ENCODE measurements at places on chromosomes 3 and 15.

DNA sequence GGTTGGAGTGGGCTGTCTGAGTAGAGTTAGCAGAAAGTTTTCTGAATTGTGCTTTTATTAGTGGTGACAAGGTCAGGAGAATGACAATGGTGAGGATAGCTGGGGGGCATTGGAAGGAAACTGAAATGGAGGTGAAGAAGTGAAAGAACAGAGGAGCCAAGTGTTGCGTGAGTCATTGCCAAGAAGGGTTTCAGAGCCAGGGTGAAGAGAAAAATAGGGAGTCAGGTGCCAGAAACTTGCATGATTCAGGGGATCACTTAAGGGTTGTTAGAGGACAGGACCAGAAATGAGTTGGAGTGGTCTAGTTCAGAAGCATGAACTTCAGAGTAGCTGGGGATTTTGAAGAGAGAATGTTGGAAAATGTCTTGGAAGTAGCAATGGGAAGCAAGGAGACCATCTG lies 86.0 kb upstream of the GALNT15 start:
- DNase-seq, result no peak

GRCh38 chr3:156143136-156143535 lies 22.8 kb downstream of the KCNAB1 start:
- no peak for DNase-seq

DNA sequence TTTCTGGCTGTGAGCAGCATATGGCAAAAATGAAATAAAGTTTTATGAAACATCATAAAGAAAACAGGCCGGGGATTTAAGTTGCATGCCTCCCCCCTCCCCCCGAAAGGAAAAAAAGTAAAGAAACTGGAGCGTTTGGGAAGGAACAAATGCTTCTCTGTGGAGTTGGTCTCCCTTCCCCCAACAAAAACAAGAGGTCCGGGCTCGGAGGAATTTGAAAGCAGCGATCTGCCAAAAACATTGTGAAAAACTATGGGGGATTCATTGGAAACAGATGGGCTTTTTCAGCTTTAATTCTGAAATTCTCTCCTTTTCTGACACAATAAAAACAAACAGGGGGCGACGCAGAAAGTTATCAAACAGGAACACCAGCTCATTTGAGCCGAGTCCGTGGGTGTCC lies 17.0 kb downstream of the RGMA start:
- DNase-seq, result no peak

DNA sequence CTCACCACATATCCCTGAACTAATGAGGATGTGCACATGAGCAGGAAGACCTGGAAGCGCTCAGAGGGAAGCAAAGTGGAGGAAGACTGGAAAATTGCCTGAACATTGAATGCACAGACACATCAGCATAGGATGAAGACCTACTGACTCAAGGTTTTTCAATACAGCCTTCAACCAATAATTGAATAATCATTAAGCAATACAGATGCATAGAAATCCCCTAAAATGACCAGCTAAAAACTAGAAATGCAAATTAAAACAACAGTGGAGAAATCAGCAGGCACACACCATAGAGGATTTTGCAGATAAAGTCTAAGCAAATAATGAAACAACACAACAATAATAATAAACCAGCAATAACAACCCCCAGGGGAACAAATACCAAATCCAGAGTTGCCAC lies 80.4 kb downstream of the CEP152 start:
- no peak for DNase-seq

DNA sequence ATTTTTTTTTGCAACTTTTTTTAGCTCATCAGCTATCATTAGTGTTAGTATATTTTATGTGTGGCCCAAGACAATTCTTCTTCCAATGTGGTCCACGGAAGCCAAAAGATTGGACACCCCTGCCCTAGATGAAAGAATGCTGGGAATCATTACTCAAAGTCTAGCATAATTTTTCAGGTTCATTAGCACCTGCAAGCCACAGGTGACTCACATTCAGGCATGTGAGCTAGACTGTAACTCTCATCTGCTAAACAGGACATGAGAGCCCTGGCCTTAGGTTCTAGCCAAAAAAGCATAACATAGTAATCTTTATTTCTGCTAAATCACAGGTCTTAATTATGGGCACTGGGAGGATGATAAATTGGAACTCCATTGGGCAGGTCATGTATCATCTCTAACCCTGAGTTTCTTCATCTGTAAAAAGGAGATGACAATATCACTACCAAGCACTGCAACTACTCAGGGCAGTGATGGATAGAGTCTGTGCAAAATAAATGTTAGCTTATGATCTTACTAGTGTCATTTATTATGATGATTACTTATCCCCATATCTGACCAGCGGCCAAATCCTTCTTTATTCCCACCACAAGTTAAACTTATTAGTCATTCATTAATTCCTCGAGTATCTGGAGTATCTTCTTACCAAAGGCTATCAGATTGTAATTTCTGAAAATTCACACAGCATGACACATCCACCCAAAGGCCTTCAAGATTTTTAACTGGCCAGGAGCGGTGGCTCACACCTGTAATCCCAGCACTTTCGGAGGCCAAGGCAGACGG lies 125.0 kb downstream of the PLD1 start:
- peak; percentile 10 for DNase-seq

DNA sequence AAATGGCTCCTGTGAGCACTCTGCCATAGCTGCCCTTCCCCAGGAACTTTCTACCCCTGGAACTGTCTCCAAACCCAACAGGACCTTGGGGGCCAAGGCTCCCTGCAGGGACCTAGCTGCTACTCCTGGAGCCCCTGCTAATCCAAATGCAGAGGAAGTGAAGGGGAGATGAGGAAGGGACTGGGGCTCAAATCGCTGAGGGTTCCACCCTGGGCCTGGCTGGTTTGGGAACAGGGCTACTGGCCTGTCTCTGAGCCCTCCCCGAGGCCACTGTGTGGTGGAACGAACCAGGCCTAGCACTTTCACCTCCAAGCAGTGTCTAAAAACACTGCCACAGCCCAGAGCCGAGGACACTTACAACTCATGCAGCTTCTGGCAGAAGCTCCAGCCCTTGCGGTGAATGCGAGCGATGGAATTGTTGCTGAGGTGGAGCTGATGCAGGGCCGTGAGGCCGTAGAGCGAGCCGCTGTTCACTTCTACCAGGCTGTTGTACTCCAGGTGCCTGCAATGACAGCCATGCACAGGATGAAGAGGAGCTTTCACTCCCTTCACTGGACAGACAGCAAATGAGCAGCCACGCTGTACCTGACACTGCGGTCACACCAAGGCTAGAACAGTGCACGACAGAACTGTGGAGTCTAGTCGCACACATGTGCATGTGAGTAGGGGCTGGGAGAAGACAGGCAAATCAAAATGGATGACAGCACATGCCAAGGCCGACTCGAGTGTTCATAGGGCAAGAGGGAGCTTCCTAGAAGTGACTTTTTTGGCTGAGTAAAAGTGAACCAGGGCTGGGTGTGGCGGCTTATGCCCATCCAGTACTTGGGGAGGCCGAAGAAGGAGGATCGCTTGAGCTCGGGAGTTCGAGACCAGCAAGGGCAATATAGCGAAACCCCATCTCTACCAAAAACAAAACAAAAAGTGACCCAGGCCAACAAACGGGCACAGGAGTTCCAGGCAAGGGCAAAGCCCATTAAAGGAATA lies 90.8 kb downstream of the LRIG1 start:
- no peak for DNase-seq

- DNase-seq, result no peak
Observed at GRCh38 chr15:66620341-66620740, 54.5 kb upstream of the LCTL start.

- no peak for DNase-seq
Observed at GRCh38 chr3:33658039-33658438, 60.0 kb downstream of the CLASP2 start.

DNA sequence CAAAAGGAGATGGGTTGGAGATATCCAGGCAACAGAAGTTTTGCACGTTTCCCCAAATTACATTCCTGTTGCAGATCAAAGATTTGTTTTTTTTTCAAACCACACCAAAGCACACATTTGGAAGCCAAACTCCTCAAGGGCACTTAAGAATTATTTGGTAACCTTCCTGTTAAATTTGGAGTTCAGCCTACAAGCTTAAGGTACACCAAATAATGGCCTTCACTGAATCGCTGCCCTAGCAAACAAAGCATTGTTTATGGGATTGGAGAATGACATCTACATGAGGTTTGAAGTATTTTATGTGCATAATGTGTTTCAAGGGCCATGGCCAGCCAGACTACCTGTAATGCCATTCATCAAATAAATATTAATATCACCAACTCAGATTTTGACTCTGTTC lies 357.9 kb downstream of the RORA start:
- DNase-seq, result no peak

DNA sequence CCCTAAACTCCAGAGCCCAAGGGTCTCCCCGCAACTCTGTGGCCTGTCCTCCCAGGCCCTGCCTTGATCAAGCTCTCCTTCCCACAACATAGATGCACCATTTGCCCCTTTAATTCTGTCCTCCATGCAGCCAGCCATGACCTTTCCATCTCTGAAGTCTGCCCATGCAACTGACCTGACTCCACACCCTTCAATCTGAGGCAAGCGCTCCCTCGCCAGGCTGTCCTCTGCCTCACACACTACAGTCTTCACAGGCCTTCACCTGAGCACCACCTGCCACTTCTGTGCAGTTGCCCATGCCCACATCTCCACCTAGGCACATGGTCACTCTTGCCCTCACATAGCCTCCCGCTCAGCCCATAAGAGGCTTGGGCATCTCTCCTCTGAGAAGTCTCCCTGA lies 244.0 kb downstream of the OCA2 start:
- no peak for DNase-seq

- DNase-seq, result no peak
Observed at GRCh38 chr15:99438224-99438585, 127.6 kb upstream of the MEF2A start.

- DNase-seq, result no peak
Observed at GRCh38 chr15:70362350-70362749, 264.6 kb upstream of the TLE3 start.

DNA sequence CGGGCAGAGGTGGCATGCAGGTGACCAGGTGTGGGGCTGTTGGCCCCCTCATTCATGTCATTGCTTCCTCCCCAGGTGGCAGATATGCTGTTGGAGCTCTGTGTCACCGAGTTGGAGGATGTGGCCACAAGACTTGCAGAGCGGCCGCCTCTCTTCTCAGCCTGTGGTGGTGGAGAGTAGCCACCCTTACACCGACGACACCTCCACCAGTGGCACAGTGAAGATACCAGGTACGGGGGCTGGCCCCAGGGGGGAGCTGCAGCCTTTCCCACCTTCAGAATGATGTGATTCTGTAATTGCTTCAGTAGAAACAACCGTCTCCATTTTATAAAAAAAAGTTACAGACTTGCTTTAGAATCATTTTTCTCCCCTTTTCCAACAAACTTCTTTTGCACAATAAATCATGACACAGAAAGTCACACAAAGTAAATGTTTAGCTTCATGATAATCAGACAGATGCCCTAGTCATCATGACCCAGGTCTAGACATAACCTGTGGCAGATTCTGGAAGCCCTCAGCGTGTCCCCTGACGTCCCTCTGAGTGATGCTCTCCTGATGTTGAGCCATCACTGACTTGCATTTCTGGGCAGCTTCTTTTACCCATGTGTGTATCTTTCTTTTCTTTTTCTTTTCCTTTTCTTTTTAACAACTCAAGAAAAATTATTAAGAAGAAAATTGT lies 76.0 kb upstream of the FAN1 start:
- no peak for DNase-seq

DNA sequence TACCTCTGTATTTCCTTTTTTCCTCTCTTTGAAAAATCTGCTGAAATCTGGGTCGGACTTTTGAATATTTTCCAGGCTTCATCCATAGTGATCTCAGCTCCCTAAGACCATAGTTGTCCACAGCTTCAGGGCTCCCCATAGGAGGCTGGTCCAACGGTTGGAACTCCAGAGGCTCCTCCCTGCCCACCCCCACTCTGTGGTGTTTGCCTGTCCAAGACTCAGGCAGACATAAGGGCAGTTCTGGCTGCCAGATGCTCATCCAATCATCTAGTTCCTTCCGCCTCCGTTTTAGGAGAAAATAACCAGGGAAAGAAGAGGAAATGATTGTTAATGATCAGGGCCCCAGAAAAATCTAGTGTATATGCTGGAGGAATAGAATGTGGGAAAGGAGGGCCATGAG lies 27.9 kb upstream of the PRTG start:
- no peak for DNase-seq

GRCh38 chr3:139388821-139389551 lies 461 bp downstream of the COPB2 start:
- peak; percentile 9 for DNase-seq

DNA sequence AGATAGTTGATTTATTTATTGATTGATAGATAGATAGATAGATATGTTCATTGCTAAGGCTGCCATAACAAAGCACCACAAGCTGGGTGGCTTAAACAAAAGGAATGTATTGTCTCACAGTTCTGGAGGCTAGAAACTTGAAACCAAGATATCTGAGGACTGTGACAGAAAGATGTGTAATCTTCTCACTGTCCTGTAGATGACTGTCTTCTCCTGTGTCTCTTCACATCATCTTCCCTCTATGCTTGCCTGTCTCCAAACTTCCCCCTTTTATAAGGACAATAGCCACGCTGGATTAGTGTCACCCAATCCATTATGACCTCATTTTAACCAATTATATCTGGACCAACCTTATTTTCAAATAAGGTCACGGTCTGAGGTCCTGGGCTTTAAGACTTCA lies 40.9 kb downstream of the GNB4 start:
- peak; percentile 25 for DNase-seq

DNA sequence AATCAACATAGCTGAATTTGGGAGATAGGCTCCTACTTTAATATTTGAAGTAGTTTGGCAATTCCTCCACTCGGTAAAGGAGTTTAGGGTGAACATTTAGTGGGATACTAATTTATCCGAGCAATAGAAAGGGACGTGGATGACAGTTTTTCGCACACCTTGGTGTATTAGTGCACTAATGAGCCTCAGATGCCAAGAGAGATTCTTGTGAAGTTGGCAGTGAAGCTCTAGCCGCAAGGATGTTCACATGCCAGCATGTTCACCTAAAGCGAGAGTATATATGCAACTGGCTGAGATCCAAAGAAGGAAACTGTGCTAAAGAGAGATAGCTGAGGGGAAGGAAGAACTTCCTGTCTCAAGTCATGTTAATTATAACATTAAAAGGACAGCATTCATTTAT lies 58.5 kb downstream of the TGFBR2 start:
- no peak for DNase-seq

DNA sequence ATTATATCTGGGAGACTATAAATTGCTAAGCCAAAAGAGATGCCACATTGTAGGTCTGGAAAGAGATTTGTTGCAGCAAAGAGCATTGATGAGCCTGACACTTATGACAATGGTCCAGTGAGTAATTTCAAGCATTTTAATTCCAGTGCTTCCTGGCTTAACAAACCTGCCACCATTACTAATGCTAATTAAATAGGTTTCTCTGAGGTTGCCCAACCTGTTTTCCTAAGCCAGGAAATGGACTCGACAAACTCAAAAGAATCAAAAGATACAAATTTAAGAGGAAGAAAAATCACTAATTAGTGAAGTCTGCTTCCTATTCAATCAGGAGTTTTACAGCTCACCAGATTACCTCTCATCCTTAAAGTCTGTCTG lies 36.7 kb upstream of the CTDSPL start:
- no peak for DNase-seq

GRCh38 chr15:46280762-46281542 lies 646.1 kb downstream of the SQOR start:
- DNase-seq, result peak; percentile 1

- no peak for DNase-seq
Observed at GRCh38 chr3:140308535-140308934, 369.3 kb upstream of the TRIM42 start.

Data from ELR (cell line).